ENCODE measurements at places on chromosomes 5 and 9. TPM values are rescaled to one million over a fixed set of nuclear protein-coding genes. Genes with fewer than 3 reads are reported as not detected.
A peak's percentile ranks its signal among the peaks of the same experiment; 100 is the strongest.

DNA sequence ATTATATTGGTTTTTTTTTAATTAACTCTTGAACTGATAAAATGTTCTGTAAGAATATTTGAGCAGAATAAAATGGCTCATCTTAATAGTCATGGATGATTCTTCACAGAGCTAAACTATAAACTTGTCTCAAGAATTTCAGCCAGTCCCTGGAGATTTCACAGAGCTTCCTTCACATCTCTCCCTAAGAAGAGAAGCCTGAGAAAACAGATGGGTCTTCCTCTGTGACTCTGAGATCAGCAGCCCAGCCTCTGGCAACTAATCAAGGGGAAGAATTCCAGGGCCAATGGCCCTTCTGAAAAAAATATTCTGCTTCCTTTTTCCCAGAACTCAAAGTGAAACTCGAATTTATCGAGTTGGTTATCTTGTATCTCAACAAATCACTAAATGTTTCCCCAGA, 122.2 kb upstream of the ITGA1 start:
- DNase-seq, result no peak

- no peak for DNase-seq
Observed at GRCh38 chr9:134517069-134517680, 124.4 kb upstream of the COL5A1 start.

DNA sequence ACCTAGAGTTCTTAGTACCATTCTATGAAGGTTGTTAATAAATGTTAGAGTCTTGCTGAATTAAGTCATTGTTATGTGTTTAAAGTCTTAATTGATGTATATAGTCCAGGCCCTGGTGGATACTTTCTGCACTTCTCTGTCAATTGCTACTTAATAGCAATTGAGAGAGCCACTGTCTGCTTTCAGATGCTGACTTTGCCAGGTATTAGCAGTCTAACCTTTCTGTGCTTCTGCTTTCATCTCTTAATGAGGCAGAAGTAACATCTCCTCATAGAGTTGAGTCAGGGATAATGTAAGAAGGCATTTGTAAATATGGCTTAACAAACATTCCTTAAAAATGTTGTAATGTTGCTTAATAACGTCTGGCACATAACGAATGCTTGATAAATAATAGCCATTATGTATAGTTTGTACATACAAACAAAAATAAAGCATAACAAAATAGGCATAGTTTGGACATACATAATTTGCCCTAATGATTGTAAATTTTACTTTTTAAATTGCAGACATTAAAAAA, 28.3 kb downstream of the RASGRF2 start:
- no peak for DNase-seq

- DNase-seq, result no peak
Observed at GRCh38 chr5:41264019-41264418, 50.7 kb upstream of the C6 start.

DNA sequence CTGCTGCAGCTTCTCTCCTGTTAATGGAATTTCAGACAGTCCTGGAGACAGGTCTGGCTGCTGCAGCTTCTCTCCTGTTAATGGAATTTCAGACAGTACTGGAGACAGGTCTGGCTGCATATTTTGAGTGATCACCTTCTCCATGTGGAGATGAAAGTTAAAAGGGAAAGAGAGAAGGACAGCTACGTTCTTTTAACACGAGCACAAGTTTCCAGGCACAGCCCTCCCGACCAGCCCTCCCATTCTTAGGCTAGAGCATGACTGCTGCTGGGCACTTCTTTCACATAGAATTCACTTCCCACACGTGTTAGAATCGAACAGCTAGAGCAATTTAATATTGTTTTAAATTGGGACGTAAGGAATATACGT, 133.3 kb upstream of the DMRT1 start:
- no peak for DNase-seq

DNA sequence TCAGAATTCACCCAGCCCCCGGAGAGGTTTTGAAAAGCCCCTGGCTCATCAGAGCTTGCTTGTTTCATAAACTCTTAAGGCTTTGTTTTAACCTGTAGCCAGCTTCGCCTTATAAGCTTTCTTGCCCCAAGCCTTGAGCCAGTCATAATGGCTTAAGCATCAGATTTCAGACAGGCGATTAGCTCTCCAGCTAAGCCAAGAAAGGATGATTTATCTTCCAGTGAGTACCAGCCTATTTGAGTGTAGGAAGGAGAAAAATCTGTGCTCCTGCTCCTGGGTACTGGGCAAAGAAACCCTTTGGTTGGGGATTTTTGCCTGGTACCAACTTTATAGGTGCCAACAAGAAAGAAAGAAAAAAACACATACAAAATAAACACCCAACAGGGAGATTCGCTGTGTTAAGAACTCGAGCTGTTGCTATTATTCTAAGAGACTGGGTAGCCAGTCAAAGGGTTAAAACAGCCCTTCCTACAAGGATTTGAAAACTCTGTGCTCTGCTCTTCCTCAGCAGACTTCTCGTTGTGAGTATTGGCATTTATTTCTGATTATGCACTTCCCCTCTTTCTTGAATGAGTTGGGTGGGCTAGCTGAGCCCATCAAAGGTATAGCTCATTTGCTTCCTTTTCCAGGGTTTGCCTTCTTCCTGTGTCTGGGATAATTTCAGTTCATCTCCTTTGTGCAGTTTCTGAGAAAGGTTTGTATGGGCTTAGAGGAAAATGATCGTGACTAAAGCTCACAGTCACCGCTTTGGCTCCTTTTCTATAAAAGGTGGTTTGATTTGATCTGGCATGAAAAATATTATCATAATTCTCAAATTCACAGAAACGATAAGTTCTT, 157.2 kb upstream of the DMRT1 start:
- DNase-seq, result no peak

- DNase-seq, result no peak
Observed at GRCh38 chr9:89804766-89805531, 200.1 kb downstream of the GADD45G start.

- DNase-seq, result no peak
Observed at GRCh38 chr9:36665387-36665786, 92.7 kb downstream of the MELK start.

GRCh38 chr5:163105456-163105855, 331.9 kb upstream of the CCNG1 start:
- DNase-seq, result no peak

- DNase-seq, result no peak
Observed at GRCh38 chr5:81838307-81838906, 87.5 kb upstream of the SSBP2 start.

GRCh38 chr5:11524188-11524587, 380.1 kb downstream of the CTNND2 start:
- DNase-seq, result no peak

- DNase-seq, result no peak
Observed at GRCh38 chr5:139975942-139976341, 67.2 kb downstream of the NRG2 start.

- peak; percentile 96 for DNase-seq
Observed at GRCh38 chr9:121725008-121725775, 73.8 kb downstream of the DAB2IP start.

DNA sequence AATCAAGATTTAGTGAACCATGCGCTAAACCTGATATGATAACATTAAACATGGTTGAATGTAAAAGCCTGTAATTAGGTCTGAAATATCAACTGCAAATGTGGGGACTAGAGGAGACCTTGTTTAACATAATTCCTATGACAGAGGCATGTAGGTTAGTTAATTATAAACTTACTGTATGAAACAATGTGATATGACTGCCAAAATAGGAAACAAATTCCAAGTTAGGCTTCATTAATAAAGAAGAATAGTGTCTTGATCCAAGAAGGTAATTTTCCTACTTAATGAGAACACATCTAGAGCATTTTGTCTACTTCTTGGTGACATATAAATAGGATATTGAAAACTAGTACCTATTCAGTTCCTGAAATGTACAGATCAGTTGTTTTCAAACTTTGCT, 136.2 kb upstream of the TARS1 start:
- DNase-seq, result no peak

- DNase-seq, result no peak
Observed at GRCh38 chr5:89597878-89598277, 714.9 kb upstream of the MEF2C start.

GRCh38 chr9:37167456-37168047, 47.2 kb downstream of the ZCCHC7 start:
- DNase-seq, result no peak

GRCh38 chr9:32741706-32742105, 41.6 kb upstream of the TMEM215 start:
- DNase-seq, result no peak

DNA sequence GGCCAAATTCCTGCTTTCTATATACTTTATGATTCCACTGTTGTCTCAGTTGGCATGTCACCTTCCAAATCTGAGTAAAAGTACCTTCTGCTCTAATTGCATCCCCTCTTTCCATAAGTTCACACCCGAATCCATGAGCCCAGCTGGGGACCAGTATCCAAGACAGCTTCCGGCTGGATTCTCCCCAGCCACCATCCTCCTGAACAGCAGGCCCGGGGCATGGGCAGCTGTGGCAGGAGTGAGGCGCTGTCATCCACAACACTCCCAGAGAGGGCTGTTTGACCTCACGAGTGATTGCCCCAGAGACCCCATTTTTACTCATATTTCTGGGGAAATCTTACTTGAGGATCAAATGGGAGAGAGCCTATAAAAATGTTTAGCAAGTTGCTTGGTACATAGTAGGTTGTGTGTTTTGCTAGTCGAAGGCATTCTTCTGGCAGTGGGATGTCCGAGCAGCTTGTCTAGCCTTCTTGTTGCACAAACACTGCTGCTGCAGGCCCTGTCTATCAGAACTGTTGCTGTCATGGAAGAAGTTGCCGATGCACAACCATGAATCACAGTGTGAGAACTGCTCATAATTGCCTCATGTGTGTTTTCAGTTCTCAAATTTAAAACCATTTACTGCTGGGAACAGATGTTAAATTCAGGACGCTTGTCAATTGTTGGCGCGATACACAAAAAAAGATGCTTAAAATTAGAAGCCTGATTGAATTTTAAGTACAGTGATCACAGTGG, 93.8 kb downstream of the HSPA4 start:
- no peak for DNase-seq

- no peak for DNase-seq
Observed at GRCh38 chr5:143235423-143235822, 168.1 kb downstream of the NR3C1 start.

- DNase-seq, result no peak
Observed at GRCh38 chr5:10140195-10140973, 109.3 kb downstream of the ATPSCKMT start.

DNA sequence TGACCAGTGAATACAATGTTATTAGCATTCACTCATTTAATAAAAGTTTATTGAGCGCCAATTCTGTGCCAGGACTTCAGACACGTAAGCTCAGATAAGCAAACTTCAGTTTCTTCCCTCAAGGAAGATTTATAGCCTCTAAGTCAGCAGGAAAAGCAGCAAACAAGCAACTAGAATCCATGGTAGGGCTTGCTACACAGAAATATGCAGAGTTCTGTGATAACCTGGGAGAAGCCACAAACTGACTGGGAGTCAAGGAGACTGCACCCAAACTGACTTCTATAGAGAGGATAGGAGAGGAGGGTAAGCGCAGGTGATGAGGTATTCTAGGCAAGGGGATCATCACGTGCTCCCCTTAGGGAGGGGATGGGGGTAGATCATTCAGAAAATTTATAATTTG, 1.4 kb upstream of the OGN start:
- DNase-seq, result no peak

The SSBP2 gene
- total RNA-seq, result 40.7 TPM

The IGFBPL1 gene
- not detected for total RNA-seq

The PCDHA10 gene
- total RNA-seq, result 0.05 TPM

The SLC46A2 gene
- not detected for total RNA-seq

The ZDHHC11B gene
- 13.4 TPM for total RNA-seq

The PCDHB7 gene
- total RNA-seq, result 0.55 TPM

The MPDZ gene
- total RNA-seq, result 70.7 TPM

The EPB41L4A gene
- 17.8 TPM for total RNA-seq

The MINAR2 gene
- not detected for total RNA-seq
